ENCODE measurements at places on chromosomes 6 and 20.

DNA sequence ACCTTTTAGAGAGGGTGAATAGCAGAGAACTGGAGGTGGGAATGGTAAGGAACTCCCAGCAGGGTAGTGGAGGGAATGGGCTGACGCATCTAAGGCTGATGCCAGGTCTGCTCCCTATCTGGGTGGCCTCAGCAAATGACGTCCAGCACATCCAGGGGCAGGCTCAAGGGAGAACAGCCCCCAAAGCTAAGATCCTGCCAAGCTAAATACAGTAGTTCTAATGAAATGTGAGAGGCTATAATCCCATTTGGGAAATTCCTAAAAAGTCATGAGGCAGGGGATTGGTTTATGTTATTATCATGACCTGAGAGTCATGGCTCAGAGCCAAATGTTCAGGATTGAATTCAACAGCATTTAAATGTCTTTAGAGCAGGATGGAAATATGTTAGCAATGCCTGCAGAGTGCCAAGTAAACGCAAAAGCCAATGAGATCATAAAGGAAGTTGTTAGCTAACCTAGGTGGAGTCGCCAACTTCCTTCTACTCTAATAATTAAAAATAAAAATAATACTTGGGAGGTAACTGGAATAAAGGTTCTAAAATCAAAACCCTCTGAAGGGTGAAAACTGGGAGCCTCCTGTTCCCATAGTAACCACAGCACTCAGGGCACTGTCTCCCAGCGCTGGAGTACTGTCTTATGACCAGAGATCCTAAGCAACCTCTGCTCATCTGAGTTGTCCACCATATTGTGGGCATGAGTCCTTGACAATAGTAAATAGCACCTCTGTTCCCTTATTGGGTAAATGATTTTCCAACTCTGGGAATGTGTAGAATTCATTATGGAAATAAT lies 34.8 kb downstream of the IYD start:
- peak; percentile 50 for DNase-seq

DNA sequence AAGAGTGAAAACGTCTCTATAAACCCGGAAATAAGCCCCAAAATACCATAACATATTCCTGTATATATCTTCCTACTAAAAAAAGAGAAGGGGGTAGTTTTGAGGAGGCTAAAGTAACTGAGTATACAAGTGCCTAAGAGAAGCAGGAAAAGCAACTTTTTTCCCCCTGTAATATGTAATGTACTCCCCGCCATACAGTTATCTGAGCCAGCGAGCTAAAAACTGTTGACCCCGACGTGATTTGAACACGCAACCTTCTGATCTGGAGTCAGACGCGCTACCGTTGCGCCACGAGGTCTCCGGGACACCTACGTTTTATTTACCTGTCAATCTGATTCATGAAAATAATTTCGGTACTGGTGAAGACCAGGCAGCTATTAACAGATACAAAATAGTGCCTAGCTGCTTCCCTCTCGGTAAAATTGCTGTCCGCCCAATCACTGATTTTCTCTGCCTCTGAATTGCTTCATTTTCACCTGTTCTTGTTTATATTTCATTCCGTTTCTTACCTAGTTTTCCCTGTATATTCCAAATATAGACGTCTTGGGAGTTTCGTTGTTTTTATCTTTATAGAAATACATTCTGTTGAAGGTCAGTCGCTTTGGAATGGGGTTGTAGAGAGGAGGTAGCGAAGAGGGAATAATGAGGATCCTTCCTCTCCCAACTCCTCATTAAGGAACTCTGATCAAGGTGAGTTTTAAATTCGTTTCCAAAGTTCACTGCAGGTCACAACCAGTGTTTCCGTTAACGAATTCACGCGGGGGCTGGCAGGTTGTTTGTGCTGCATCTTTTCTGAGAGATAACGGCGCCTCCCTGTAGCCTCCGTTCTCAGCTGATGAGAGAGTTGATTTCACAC lies 33.6 kb upstream of the BTN3A2 start:
- DNase-seq: peak; percentile 11

- peak; percentile 44 for DNase-seq
Measured at GRCh38 chr6:74551896-74552295, 654.0 kb downstream of the COL12A1 start.

DNA sequence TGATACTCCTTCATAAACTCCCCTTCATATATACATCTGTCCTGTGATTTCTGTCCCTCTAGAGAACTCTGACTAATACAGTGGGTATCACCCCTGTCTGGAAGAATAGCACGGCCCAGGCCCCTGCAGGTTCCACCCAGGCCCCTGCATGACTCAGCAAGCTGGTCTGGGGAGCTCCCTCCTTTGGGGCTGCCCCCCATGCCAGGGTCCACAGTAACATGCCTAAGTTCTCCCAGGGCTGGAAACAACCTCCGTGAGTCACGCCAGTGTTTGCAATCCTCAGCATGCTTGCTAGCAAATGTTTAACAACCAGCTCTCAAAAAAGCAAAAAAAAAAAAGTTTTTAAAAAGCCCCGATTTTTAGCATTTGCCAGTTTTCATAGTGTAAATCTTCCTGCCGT lies 134.3 kb upstream of the CDH4 start:
- peak; percentile 77 for DNase-seq

GRCh38 chr6:25640891-25641290 lies 11.1 kb upstream of the SCGN start:
- no peak for DNase-seq

- no peak for DNase-seq
Measured at GRCh38 chr20:1507276-1507675, 16.1 kb upstream of the SIRPB2 start.

DNA sequence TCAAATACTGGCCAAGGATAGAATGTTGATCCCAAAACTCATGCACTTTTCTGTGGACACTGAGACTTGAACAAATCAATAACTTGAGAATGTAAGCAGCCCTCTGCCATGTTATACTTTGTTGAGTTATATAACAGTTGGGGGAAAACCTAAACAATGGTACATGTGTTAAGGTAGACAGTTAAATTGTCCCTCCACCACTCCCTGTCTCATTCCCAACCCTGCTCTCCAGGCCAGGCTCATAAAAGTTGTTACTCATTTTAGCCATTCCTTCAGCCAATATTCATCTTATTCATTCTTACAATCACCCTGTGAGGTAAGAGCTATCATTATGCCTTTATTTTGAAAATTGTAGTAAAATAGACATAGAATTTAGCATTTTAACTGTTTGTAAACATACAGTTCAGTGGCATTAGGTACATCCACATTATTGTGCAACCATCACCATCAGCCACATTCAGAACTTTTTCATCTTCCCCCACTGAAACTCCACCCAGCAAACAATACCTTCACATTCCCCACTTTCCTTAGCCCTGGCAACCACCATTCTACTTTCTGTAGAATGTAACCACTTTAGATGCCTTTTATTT lies 38.2 kb upstream of the IER3 start:
- DNase-seq: peak; percentile 62

DNA sequence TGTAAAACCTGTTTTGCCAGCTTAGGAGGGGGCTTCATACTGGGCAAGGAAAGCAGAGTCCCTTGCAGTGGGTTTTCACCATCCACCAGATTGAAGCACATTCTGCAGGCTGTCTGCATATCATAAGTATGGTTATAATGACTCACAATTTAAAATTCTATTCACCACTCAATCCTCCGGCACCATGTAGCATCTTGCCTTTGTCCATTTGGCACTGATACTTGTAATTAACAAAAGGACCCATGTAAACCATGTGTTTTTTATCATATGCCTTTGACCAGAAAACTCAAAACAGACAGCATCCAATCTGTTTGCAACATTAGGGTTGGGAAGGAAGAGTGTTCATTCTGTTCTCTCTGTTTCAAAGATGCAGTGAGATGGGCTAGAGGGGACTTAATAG lies 3.0 kb downstream of the CD83 start:
- DNase-seq: no peak

GRCh38 chr20:51767867-51768758 lies at the start of gene ATP9A:
Gene ATP9A (minus strand): TSS chr20:51768390. CDS start chr20:51768369, 21 bp downstream.
- DNase-seq: peak; percentile 82

DNA sequence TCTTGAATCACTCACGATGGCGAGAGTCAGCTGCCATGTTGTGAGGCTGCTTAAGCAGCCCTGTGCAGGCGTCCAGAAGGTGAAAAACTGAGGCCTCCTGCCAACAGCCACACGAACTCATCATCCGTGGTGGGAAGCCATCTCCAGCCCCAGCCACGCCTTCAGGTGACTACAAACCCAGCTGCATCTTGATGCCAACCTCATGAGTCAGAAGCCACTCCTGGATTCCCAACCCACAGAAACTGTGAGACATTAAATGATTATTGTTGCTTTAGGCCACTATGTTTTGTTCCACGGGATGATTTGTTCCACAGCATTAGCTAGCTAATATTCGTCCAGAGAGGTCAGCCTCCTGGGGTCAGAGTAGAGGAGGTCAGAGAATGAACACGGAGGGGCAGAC lies 80.5 kb downstream of the SNX5 start:
- no peak for DNase-seq

DNA sequence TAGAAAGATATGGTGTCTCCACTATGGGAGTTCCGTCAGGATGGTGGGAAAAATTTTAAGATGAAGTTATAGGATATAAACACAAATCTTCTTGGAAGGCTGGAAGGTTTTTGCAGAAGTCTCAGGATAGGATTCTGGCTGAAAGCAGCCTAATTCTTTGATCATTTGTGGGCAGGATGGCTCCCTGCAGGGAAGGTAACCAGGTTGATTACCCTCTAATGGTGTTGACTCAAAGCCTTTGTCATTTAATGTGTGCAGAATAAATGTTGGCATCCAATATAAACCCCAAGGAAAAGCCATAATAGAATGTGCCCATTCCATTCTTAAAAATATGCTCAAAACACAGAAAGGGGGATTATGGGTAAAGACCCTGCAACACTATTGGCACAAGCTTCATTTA lies 204.3 kb downstream of the EPM2A start:
- DNase-seq: no peak

DNA sequence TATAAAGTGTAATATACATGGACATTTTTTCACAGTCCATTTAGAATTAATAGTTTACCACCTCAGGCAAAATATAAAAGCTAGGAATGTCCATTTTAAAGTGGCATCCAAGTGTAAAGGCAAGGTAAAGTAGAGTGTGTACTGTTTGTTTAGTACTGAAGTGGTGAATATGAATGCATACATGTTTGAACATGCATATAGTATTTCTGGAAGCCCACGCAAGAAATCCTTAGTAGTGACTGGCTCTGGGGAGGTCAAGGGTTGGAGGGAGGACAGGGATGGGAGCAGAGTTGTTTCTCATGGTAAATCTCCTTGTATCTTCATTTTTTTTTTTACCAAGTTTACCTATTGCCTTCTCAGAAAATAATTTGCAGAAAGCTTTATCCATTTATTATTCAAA lies 129.2 kb downstream of the UNC5CL start:
- DNase-seq: no peak

- no peak for DNase-seq
Measured at GRCh38 chr6:46735720-46736031, 501 bp upstream of the PLA2G7 start.

DNA sequence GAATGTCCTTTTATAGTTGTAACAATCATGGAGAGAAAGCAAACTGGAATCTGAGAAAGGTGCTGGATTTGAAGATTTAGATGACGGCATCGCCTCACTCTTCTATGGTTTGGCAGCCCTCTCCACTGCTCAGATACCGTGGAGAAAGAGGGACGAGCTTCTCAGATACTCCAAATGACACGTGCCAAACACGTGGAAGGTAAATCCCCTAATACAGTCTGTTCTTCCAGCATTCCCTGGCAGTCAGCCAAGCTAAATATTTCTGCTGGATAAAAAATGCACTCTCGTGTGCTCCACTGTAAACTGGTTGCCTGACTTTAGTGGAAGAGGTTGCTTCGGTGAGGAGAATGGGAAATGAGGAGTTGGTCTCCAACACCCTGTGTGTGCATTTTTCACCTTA lies 16.7 kb upstream of the PRDM1 start:
- peak; percentile 39 for DNase-seq

- no peak for DNase-seq
Measured at GRCh38 chr6:15076565-15076964, 169.3 kb upstream of the JARID2 start.

DNA sequence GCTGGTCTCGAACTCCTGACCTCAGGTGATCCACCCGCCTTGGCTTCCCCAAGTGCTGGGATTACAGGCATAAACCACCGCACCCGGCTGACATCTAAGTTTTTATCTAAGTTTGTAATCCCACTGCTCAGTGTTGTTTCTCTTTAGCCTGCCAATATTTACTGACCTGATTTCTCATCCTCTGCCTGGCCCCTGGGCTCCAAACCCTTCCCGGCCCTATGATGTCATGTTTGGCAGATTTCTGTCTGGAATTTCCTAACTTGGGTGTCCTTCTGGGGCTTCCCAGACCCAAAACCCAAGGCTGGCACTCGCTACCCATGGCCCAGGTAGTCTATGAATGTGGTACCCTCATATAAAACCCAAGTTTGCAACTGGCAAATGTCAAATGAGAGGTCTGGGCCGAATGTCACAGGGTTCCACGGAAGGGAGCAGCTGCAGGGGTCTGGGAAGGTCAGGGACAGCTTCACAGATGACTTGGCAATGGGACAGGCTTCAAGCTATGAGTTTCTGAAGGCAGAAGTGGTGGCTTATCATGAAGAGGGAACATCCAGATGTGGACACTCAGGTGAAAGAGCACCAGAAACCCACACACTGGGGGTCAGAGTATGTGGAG lies 54.9 kb downstream of the TMEM170B start:
- DNase-seq: no peak

DNA sequence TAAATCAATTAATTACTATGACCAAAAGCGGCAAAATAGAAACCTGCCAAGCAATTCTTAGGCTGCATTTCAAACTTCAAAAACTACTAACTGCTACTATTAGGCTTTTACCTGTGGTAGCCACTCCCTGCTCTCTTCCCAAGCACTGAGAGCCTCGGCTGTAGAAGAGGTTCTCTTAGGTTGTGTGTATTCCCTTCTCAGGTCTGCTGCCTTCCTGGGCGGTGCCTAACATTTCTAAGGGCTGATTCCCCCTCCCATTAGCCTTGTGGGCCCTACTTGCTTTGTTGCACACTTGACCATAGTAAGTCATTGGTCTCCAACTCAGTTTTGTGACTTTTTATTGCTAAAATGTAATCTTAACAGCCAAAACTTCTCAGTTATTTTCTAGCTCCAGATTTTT lies 146.1 kb upstream of the C6orf118 start:
- DNase-seq: no peak

GRCh38 chr20:288956-289692 lies 1.4 kb downstream of the C20orf96 start:
- DNase-seq: no peak

DNA sequence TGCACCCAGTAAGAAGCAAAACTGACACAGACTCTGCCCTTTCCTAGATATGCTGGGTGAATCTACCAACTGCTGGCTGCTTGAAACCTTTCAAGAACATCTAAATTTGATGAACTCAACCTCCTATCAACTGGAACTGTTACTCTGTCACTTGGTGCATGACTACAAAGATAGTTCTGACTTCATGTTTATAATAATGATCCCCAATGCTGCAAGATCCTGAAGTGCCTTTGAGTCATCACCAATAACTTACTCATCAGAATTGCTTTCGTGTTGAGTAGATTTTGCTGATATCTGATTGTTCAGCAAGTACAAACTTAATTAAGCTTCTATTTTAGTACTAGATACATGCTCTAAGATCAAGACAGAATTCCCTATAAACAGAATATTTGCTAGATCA lies 100.2 kb upstream of the ARMC2 start:
- no peak for DNase-seq

- DNase-seq: no peak
Measured at GRCh38 chr20:50242863-50243609, 52.4 kb downstream of the CEBPB start.

All from GM03348 (cell line).